Stimulated activated CD4-positive, alpha-beta T cell treated with anti-CD3 and anti-CD28 coated beads, Interleukin-2, amount 100 ng/mL, for 48 hours (primary cell): ENCODE measurements at places on chromosomes 6 and 20.

DNA sequence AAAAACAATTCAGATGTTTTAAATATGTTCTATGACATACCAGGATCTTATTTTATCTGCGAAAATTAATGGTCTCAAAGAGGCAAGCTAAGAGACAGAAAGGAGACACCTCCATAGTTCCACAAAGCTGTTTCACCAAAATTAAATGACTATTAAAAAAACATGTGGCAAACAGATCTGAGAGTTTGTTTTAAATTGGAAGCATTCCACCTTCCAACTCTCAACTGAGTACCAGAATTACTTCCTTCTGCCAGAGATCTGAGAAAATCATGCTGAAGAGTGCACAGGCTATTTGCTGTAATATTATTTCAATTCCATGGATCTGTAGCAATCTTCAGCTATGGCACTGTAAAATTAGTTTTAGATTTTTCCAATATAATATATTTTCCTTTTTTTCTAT is 669.5 kb upstream of the MARCKS start:
- DNase-seq: no peak

- DNase-seq: no peak
Measured at GRCh38 chr20:2507875-2508630, 662 bp downstream of the ZNF343 start.

- no peak for DNase-seq
Measured at GRCh38 chr6:81475646-81476045, 276.8 kb downstream of the TENT5A start.

DNA sequence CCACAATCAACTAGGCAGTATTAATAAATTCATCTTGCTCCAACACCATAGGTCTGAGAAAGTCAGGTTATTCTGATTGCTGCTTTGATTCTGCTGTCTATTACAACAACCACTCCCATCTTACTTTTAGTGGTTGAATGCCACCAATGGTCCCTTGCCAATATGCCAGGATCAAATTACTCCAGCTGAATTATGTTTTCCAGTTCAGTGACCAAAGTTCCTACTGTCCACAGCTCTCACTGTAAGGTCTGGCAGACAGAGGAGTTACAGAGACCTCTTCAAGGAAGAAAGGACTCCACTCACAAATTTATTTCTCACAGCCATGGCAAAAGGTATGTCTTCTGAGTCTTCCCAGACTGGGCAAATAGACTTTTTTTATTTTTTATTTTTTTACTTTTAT is 557.0 kb downstream of the HAO1 start:
- DNase-seq: no peak

DNA sequence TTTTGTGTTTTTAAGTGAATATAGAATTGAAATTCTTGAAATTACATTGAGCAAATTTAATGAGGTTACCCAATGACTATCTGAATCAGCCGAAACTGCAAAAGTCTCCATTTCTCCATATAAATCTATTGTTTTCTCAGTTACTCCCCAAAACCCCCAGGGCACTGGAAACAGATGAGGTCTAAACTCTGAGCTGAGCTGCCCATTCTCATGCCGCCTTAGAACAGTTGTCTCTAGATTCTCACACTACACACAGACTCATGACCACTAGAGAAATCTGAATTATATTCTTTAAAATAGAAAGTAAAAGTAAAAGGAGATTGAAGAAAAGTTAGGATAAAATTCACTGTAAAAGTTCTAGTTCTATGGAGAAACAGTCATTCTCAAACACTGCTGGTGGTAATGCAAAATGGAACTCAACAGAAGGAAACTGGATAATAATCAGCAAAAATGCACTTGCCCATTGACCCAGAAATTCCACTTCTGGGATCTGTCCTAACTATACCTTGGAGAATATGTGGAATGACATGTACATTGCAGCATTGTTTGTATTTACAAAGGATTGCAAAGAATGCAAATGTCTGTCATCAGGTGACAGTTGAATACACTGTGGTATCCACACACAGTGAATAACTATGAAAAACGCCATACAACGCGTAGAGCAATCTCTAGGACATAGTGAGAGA is 125.5 kb downstream of the IPCEF1 start:
- DNase-seq: no peak

DNA sequence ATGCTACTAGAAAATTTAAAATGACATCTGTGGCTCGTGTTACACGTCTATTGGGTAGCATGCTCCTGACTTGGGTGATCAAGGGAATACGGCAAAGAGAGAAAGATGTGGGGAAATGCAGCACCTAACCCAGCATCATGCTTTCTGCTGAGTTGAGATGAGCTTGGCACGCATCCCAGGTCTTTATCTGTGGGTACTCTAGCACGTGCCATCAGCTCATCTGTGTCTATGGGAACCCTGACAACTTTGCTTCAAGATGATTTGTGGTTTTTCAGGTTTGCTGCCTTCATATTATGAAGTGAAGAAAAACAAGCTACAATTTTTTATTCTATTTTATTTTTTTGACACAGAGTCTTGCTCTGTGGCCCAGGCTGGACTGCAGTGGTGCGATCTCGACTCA is 21.0 kb downstream of the RNASET2 start:
- no peak for DNase-seq

DNA sequence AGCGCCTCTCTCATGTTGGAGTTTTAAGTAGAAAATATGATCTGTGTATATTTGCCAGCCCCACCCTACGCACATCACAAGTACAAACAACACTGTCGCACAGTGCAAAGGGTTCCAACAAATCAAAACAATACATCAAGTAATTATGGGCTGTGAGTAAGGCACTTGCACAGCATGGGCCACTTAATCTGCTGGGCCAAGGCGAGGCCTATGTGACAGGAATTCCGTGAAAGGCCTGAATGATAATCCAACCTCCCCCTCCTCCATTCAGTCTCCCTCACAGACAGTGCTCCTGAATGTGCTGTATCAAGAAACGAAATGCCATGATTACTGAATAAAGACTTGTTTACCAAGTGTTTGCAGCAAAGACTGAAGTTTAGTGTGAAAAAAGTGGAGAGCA is 130.1 kb upstream of the SLC2A12 start:
- no peak for DNase-seq

DNA sequence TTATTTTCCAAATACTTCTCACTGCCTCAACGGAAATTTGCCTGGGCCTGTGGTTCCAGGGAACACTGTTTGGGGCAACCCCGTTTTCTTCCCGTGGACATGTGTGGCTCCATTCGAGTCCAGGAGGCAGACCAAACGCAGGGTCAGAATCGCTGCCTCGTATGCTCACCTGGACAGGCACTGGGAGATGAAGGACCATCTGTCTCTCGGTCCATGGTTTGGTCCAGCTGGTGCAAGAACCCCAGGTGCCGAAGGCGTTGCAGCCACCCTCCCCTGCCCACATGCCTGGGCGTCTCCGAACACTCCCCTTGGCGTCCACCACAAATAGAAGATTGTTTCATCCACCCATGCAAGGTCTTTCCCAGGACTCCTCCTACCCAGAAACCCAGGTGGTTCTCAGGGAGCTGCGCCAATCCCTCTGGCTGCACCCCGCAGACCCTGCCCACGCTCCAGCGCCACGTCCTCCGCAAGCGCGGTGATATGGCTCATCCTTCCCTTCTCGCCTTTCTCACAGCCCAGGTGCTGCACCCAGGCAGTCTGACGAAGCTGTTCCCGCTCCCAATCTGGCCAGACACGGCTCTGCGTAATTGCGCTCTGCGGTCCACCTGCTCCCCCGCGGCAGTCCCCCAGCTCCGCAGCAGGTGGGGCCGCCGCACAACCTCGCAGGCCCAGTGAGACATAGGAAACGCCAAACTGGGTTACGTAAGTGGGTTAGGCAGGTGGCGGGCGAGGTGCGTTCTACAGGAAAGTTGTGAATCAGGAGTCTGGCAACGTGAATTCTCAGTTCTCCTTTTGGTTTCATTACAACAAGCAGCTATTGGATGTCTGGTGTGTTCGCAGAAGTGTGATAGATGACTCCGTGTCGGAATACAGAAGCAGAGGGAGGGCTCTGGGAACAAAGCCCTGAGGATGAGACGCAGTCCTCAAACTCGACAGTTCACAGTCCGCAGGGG is 146.2 kb upstream of the ECI2 start:
- peak; percentile 3 for DNase-seq

DNA sequence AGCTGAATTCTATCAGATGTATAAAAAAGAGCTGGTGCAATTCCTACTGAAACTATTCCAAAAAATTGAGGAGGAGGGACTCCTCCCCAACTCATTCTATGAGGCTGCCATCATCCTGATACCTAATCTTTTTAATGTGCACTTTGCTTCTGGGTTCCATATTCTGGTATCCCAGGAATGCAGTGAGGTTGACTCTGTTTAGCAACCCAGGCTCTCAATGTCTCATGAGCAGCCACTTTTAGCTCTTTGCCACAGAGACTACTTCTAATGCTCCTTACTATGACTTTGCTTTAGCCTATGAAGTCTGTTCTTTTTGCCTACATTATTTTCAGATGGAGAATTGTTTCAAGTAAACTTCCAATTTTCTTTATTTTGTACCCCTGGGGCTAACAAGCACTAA is 185.5 kb upstream of the NRSN1 start:
- no peak for DNase-seq

- peak; percentile 15 for DNase-seq
Measured at GRCh38 chr6:116278854-116279231, 887 bp downstream of the TSPYL1 start.

GRCh38 chr6:33987531-33988021 is 158.3 kb downstream of the GRM4 start:
- no peak for DNase-seq

DNA sequence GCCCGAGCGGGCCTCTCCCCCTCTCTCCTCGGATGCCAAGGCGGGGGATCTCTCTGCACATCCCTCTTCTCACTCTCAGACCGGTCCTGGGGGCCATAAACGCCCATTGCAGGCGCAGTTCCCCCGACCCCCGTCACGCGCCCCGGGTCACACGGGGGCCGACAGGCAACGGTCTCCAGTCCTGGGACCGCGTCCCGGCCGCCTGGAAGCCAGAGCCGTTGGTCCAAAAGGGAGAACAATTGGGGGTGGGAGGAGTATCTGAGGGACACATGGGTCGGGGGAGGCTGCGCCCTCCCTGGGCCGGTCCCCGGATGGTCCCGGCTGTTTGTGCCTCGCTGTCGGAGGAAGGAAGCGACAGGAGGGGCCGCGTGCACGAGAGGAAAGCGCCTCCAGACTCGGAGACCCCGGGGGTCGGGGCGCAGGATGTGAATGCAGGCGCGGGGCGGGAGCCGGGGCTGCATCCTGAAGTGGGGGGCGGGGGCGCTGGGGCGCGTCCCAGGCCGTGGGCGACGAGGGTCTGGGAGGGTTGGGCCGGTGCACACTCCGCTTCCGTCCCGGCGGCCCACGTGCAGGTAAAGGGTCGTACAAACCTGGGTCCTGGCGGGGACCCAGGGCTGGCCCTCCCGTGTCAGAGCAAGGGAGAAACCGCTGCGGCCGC is 903 bp downstream of the SLC4A11 start:
- DNase-seq: no peak

DNA sequence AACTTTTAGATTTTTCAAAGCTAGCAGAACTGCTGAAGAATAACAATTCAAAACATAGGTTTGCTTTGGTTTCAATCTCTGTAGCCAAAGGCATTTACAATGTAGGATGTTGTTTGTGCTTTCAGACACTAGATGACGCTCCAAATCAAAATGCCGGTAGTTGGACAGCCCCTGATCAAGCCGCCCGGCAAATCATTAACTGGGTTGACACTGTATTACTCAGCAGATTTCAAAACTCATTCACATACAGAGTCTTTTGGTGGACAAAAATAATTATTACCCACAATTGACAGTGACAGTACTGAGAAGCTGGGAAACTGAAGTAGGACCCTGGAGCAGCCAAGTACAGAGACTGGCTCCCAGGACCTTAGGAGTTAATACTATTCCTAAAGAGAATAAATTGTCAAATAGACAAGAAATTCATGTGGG is 21.3 kb upstream of the HFE start:
- DNase-seq: peak; percentile 37

DNA sequence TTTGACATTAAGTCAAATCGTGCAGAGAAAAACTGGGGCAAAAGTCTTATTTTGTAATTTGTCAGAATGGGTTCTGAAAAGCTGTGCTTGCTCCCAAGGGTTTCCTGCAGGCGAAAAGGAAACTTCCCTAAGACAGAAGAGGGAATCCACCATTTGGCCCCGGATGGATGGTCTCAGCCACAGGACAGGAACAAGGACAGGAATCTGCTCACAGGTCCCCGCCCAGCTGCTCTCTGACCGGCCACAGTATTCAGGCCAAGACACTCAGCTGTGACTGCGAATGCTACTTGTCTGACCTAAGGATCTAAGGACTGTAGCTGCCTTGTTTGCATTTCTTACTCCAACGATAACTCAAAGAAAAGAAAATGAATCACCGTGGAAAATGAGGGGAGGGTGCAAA is 197.0 kb downstream of the BMP7 start:
- no peak for DNase-seq

DNA sequence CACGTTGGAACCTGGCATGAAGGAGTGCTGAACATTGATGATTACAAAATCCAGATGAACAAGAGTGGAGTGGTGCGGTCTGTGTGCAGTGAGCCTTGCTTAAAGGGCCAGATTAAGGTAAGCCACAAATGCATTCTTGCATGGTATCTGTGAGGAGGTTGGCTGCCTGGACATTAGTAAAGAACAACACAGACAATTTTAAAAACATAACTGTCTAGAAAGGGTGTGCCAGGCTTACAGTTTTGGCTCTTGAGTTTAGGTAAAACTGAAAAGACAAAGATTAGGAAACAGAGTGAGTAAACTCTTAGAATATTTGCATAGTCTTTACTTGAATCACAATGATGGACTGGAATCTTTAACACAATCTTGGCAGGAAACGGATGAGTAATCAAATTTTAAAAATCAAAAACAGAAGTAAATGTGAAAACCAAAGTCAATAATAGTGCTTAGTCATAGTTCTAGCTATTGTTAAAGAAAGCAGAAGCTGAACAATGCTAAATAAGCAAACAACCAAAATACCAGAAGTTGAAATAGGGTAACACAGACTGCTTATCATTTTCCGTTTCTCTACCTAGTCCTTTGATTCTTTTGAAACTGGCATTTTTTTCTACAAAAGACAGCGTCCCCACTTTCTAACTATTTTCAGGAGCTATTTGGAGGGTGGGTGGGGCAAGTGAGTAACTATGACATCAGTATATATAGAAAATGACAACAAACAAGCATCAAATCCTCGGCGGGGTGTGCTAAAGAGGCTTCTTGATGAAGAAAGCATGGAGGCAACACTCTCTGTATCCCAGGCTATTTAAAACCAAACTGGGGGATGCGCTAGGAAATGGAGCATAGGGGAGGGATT is 185.8 kb upstream of the RAB32 start:
- DNase-seq: no peak

DNA sequence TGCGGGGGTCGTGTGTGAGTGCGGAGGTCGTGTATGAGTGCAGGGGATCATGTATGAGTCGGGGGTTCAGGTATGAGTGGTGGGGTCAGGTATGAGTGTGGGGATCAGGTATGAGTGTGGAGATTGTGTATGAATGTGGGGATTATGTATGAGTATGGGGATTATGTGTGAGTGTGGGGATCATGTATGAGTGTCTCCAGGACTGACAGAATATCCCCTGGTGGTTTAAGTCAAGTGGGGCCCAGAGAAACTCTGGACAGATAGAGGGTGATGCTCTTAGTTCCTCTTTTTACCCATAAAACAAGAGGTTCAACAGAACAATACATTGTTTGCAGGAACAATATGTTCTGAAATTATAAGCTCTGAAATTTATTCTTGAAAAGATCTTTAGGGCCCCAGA is 131.9 kb downstream of the UST start:
- DNase-seq: no peak
